ENCODE measurements at places on chromosomes 13 and 19.
A peak's percentile ranks its signal among the peaks of the same experiment; 100 is the strongest.

- DNase-seq, result no peak
Measured at GRCh38 chr13:61415058-61415721, 459 bp downstream of the PCDH20 start.

- no peak for DNase-seq
Measured at GRCh38 chr13:98549006-98549727, 27.7 kb downstream of the STK24 start.

DNA sequence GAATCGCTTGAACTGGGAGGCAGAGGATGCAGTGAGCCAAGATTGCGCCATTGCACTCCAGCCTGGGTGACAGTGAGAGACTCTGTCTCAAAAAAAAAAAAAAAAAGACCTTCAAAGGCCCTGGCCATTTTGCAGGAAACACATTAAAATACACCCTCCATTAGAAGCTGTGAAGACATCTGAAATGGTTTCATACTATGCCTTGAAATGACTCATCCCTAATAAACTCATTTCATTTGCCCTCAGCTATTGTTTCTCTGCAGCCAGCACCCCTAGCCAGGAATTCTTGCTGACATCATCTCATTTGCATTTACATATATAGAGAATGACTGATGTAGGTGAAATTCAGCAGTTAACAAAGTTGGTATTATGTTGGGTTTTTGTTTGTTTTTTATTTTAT, 8.7 kb downstream of the EML2 start:
- DNase-seq, result no peak

DNA sequence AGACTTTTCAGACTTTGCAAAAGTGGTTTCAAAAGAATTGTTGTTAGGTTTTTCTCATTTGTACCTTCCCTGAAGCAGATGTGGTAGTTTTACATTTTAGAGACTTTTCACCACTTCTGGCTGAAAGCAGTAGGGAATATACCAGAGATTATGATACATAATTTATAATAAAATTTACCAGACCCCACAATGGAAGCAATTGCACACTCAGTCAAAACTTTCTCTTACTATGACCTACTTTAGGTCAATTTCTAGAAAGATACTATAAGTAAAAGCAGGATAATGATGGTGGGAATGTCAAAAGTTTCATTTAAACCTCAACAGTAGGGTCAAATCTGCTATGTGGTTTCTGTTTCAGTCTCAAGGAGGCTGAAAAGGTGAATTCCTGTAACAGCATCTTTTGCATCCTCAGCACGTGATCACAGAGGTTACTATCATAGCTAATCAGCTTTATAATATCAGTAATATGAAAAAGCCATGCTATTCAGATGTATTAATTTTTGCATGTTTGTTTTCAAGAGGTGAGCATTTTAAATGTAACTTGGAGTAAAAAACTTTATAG, 26.9 kb downstream of the PCCA start:
- no peak for DNase-seq

DNA sequence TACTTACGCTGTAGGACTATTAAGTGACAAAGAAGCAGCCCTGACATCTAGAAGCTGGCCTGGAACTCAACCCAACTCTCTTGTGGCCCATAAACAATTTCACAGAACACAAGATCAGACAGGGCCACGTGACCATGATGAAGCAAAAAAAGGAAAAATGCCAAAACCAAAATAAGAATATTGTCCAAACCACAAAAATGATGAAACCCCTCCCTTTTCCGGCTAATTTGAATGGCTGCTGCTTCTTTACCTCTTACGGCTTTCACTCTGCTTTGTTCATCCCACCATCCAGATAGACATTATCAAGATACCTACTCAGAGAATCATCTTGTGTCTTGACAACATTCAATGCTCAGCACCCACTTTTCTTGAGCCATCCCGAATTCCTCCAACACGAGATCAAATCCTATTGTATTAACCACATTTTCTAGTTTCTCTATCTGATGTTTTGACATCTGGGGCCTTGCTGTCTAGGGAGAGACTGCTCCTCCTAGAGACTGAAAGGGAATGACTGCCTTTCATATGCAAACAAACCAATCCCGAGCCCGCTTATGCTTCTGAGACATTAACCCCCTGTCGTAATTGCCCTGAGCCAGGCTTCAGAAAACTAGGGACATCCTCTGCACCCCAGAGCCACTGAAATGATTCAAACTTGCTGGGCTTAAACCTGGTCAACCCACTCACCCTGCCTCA, 186.3 kb downstream of the TDRD3 start:
- DNase-seq, result no peak

- DNase-seq, result no peak
Measured at GRCh38 chr13:32881777-32882145, 134.5 kb upstream of the KL start.

DNA sequence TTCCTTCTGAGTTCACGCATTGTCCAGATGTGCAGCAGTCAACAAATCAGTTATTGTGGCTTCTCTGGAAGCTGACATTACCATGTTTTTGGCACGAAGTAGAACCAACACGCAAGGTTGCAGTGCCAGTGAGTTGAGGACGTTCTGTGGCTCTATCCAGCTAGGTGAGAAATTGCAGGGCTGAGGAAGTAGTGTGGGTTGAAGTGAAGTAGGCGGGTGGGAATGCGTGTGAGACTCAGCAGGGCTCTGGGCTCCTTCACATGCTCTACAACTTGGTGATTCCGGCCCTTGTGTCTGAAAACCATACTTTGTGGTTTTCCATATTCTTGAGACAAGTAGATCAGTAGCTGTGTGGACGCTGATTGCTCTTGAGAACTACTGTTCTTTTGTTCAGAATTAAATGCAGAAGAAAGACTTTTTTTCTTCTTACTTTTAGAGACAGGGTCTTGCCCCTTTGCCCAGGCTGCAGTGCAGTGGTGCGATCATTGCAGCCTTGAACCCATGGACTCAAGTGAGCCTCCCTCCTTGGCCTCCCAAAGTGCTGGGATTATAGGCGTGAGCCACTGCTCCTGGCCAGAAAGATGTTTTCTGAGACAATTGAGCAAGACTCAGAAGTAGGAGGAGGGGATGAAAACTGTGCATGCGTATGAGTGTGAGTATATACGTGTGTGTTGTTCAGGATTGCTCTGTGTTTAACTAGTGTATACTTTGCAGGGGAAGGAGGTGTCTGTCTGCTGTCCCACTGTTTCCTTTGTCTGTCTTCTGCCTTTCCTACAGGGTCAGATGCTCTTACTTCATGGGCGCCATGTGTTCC, 46.2 kb downstream of the GATAD2A start:
- no peak for DNase-seq

- DNase-seq, result peak; percentile 51
Measured at GRCh38 chr19:50556282-50557008, 11.8 kb downstream of the LRRC4B start.

Measured in stimulated activated CD8-positive, alpha-beta memory T cell treated with anti-CD3 and anti-CD28 coated beads, Interleukin-4, amount 100 ng/mL, for 4 hours (primary cell).